ENCODE measurements at places on chromosomes 1 and 21.

GRCh38 chr1:36352125-36352909 is 28.9 kb upstream of the EVA1B start:
- no peak for DNase-seq

GRCh38 chr1:203937678-203938330 is 76.4 kb downstream of the SNRPE start:
- no peak for DNase-seq

DNA sequence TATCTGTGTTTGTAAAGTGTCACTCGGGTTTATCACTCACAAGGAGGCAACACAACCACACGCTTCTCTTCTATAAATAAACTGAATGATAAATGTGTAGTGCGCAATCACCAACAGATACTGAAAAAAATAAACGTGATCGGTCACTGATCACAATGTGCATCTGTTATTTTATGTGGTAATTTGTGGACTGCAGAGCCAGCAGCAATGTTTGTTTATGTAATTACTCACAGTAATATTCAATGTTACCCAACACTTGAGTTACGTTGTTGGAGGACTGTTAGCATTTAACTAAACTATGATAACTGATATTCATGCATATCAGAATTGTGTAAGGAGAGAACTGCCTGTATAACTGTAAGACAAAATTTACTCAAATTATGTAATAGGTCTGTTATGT is 129.6 kb downstream of the USH2A start:
- no peak for DNase-seq

- DNase-seq: no peak
Observed at GRCh38 chr1:151294742-151295462, 12.8 kb downstream of the ZNF687 start.

DNA sequence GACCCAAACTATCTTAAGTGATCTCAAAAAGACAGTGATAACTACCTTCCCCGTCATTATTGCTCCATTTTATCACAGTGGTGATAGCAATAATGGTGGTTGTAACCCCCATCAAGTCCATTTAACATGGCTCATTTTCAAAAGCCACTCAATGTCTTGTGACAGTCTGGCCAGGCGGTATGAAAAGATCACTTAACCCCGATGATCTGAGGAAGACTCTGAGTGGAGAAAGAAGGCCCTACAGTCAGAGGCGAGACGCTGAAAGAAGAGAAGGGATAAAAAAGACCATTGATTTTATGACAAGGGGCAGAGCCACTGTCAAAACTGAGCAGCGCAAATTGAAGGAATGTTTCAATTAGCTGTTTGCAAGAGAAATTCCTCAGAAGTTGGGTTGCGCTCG is 417.2 kb upstream of the PBX1 start:
- DNase-seq: no peak

Measured in stimulated activated CD8-positive, alpha-beta memory T cell treated with anti-CD3 and anti-CD28 coated beads, Interleukin-4, amount 100 ng/mL, for 1 hour (primary cell).